ENCODE measurements at places on chromosomes 12 and 14. TPM values are rescaled to one million over a fixed set of nuclear protein-coding genes. Genes with fewer than 3 reads are reported as not detected.

GRCh38 chr12:123822804-123823203 lies 60.7 kb downstream of the DNAH10 start:
- no peaks in the 10 kb centered on the region for H3K36me3 ChIP-seq
- no peak overlapping the region for H3K4me3 ChIP-seq
- no peak overlapping the region for H3K27ac ChIP-seq
- no peaks in the 10 kb centered on the region for H3K4me1 ChIP-seq
- no peaks in the 10 kb centered on the region for H3K27me3 ChIP-seq

- peaks cover 2% of the 10 kb centered on the region for H3K36me3 ChIP-seq
- DNase-seq = peak; percentile 88
- peaks cover 13% of the 10 kb centered on the region for H3K27me3 ChIP-seq
- H3K4me1 ChIP-seq = peaks cover 42% of the 10 kb centered on the region
Measured at GRCh38 chr12:46492471-46493085, 120.0 kb upstream of the SLC38A2 start.

DNA sequence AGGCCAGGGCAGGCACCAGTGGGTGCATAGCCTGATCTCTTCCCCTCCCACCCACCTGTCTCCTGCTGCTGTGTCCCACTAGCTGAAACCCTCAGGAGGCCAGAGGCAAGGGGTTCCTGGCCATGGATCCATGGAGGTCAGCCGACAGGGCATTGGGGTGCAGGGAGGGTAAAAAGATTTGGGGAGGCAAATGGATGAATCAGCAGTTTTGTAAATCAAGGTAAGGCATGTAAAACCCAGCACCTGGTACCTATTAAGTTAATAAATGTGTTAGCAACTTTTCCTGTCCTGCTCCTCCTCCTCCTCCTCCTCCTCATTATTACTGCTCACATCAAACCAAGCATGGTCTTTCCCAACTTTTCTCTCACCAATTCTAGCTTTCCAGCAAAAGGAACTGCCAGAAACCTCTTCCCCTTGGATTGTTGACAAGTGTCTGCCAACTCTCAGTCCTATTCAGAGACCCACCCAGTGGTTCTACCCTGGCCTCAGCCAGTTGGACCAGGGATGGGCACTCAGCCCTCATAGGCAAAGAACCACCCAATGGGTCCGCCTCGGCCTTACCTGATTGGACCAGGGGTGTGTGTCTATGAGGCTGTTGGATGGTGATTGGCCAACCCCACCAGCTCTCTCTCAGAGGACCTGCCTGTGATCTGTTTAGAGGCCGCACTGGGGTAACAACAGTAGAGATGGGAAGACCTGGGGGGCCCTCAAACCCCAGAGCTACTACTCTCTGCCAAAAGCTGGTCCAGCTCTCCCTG lies 155.7 kb upstream of the GSC start:
- no peak for DNase-seq
- H3K36me3 ChIP-seq = no peaks in the 10 kb centered on the region
- H3K27me3 ChIP-seq = no peaks in the 10 kb centered on the region
- H3K27ac ChIP-seq = no peak overlapping the region
- no peak overlapping the region for H3K4me3 ChIP-seq
- H3K4me1 ChIP-seq = no peaks in the 10 kb centered on the region

PLXNC1 gene
- total RNA-seq = 4.4 TPM

MYH6 gene
- not detected for total RNA-seq
